Astrocyte (in vitro differentiated cells and primary cell): ENCODE measurements at places on chromosomes 7 and 10. TPM values are rescaled to one million over a fixed set of nuclear protein-coding genes. Genes with fewer than 3 reads are reported as not detected.

GRCh38 chr10:49596493-49596809 is 13.7 kb upstream of the SLC18A3 start:
- no peak for DNase-seq

- DNase-seq = no peak
These were observed 43.8 kb downstream of the SH2D4B start for GRCh38 chr10:80581469-80581835.

- no peak for DNase-seq
These were observed 95.1 kb upstream of the LRGUK start for GRCh38 chr7:134031835-134032617.

GRCh38 chr10:126250045-126250444 is 138.2 kb downstream of the ADAM12 start:
- DNase-seq = no peak

DNA sequence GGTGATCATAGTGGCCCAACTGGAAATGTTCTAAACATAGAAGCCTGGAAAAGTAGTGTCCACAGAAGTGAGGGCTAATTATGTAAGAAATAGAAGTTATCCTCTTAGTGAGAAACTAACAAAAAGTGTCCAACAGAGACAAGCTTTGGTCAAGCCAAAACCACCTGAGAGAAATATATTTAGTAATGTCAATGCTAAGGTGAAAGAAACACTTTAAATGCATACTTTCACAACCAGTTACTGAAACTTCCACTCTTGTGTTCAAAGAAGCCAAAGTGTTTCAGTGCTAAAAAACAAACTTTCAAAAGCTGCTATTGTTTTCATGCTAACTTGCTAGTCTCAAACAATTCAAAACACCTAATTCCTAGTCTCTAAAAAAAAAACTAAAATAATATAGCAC is 18.1 kb downstream of the RAB11FIP2 start:
- no peak for DNase-seq

DNA sequence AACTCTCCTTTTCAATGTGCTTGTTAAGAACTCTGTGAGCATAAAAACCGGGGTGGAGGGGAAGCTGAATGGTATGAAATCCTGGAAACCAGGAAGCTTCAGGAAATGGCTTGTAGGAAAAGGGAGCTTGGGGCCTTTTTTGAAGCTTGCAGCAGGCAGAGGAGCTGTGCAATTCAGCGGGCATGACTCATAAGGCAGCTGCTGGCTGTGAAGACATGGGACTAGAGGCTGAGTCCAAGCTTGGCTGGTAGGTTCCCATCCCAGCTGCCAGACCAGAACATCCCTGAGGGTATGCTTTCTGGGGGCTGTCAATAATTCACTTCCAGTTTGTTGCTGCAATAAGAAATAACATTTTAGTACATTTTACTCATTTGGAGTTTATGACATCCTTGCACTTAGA is 36.8 kb upstream of the CDC14C start:
- peak; percentile 32 for DNase-seq

GRCh38 chr10:129648856-129649255 is 181.8 kb downstream of the MGMT start:
- DNase-seq = no peak

DNA sequence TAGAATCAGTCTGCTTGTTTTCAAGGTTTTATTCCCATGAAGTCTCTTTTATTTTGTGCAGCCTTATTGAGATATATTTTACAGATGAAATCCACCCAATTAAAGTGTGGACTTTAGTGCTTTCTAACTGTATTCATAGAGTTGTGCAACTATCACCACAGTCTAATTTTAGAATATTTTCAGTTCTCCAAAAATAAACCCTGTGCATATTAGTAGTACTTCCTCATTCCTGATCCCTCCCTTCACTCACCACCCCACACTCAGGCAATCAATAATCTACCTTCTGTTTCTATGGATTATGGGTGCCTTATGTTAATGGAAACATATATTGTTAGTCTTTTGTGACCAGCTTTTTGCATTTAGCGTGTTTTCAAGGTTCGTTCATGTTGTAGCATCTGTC is 185.7 kb upstream of the TMEM72 start:
- DNase-seq = peak; percentile 46

GRCh38 chr7:132083126-132083525 is 493.1 kb downstream of the PLXNA4 start:
- no peak for DNase-seq

- no peak for DNase-seq
These were observed 365.7 kb downstream of the GPR37 start for GRCh38 chr7:124399941-124400340.

GRCh38 chr10:85537561-85537960 is 829.0 kb downstream of the GRID1 start:
- no peak for DNase-seq

- peak; percentile 78 for DNase-seq
These were observed 14.1 kb downstream of the CRYGN start for GRCh38 chr7:151425670-151426440.

- DNase-seq = no peak
These were observed 518 bp downstream of the AGFG2 start for GRCh38 chr7:100539436-100540006.

- DNase-seq = no peak
These were observed 22.6 kb upstream of the ABLIM1 start for GRCh38 chr10:114680543-114681117.

GRCh38 chr7:73828107-73828803 is 2.5 kb upstream of the CLDN4 start:
- DNase-seq = peak; percentile 50

DNA sequence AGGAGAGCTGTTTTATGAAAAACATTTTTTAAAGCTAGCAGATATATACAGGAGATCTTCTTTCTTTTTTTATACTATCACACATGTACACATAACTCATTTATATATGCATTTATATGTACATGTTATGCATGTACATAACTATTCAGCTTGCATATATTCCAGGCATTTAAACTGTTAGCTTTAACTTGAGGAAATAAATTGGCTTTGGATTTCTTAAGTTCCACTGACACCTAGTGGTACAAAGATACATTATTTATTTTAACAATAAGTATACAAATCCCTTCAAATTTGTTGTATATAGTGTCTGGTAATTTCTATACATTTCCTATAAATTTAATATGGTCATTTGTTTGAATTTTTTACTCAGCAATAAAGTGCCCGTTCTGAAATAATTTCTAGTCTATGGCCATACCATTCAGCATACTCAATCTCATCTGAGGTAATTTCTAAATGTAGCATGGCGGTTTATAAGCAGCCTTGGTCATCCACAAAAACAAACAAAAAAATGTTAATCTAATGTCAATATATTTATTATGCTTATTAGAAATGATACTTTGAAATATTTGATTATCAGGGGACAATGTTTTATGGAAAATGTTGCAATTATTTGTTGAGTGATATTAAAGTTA is 11.6 kb downstream of the ZDHHC6 start:
- peak; percentile 15 for DNase-seq

DNA sequence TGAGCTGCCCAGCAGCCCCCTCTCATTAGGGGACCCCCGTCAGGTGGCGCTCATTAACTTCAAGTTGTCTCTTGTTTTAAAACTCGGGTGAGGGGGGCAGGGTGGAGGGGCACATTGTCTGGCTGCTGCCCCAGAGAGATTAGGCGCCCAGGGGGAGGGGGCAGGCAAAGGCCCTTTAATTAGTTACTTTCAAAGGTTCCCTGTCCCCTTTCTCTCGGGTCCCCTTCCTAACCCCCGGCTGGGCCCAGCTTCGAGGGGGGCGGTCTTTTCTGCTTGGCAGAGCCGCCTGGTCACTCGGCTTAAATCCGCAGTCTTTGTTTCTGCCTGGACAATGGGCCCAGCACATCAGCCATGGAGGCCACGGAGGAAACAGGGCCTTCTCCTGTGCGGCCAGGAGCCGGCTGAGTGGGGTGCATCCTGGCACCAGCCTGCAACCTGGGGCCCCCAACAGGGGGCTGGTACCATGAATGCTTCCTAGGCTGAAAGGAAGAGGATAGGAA is 38.9 kb upstream of the SLF2 start:
- DNase-seq = no peak

GRCh38 chr7:145692237-145692950 is 424.2 kb upstream of the CNTNAP2 start:
- no peak for DNase-seq

DNA sequence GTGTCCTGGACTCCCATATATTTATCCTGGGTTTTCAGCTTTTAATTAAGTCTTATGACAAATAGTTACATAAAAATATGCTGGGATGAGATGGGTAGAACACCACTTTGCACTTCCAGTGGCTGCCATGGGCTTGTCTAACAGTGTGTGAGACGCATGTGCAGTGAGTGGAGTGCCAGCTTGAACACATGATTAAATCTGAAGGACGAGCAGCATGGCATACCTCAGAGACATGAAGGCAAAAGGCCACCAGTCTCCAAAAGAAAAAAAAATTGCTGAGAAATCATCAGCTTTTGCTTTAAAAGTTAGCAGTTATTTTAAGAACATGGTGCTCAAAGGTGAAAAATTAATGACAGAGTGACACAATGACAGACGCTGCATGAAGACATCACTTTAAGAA is 139.0 kb upstream of the ADCY1 start:
- DNase-seq = no peak

DNA sequence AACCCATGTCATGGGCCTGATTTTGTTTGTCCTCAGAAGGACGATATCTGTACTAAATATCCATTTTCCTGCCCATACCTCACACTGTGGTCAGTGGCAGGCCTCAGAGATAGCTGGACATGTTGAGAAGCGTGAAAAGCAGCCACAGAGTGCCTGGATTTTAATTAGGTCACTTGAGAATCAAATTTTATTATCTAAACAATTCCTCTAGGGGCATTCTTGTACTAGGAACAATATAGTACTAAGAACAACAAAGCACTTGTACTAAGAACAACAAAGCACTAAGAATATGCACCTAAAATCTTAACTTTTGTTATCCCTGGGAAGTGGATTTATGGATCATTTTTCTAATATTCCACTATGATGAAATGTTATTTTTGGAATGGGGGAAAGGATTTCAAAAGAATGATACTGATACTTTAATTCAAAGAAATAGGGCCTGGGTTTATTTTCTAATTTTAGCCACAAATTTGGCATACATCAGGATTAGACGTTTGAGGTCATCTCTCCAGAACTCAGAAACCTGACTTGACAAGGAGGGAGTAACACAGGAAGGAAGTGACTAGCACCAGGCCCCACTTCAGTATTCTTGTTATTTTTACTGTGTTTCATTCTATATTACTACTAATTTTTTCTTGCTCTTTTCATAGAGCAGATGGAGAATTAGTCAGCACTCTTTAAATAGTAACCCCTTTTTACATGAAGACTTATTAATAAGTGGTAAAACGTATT is 112.2 kb downstream of the EXOC4 start:
- peak; percentile 72 for DNase-seq

PRKCQ gene
- 1.9 and 2.1 TPM in 2 replicates for total RNA-seq

SEMA4G gene
- 5.9 and 7.1 TPM in 2 replicates for total RNA-seq

HMX2 gene
- total RNA-seq = not detected in 2 replicates

STOX1 gene
- 0.12 and 0.25 TPM in 2 replicates for total RNA-seq

VKORC1L1 gene
- total RNA-seq = 32.3 and 32.9 TPM in 2 replicates

ACBD7 gene
- total RNA-seq = 0.36 and 0.79 TPM in 2 replicates

LRRC61 gene
- 0.24 and 0.45 TPM in 2 replicates for total RNA-seq
